HEK293T (cell line): ENCODE measurements at places on chromosomes 2 and 18.

DNA sequence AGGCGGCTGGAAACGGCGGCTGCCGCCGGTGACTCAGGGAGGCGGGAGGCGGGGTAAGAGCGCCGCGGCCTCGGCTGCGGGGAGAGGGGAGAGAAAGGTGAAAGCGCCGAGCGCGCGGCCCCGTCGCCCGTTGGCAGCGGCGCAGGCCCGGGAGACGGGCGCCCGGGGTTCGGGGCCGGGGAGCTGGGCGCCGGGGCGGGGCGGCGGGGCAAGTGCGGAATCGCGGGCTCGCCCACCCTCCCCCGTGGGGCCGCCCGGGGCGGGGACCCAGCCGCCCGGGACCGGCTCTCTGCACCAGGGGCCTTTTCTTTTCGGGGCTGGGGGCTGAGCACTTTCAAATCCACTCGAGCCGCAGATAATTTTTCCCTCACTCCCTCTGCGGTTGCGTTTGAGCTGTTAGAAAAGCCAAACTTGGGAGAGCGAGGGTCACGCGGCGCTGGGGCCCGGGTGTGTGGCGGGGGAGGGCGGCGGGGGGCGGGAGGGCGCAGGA is 266 bp downstream of the KDM3A start:
- DNase-seq, result no peak

DNA sequence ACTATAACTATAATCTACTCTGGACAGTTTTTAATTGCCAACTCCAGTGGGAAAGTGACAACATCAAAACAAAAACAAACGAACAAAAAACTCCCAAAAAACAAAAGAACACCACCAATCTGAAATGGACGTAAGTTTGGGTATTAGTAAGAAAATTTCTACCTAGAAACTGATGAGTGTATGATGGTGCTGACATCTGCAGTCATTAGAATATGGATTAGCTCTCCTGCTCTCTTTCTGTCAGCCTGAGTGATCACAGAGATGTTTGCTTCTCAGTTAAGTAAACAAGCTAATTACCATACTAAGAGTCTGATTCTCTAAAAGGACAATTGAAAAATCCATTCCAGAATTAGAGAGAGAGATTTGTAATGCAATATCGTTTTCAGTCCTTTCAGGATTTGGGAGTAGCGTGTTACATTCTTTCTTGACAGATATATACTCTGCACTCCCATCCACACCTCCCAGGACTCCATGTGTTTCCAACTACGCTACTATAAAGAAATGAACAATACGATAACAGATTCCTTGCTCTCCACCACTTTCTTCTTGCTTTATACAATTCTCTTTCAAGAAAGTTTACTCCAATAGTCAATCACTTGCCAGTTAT is 1347.4 kb upstream of the PIK3C3 start:
- no peak for DNase-seq

DNA sequence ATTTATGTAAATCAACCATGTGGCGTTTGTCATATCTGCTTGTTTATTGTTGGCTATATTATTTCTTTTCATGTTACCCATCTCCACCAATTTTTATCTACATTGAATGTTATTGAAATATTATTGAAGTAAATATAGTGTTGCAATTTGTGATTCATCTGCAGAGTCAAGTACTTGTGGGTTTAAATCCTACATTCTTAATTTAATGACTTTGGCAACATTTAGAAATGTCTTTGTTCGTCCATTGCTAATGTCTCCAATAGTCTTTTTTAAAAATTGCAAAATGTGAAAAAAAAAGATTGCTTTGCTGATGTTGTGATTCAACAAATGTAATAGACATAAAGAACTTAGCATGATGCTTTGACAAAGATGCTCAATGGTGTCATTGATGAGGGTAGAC is 1572.8 kb upstream of the PIK3C3 start:
- DNase-seq, result no peak

DNA sequence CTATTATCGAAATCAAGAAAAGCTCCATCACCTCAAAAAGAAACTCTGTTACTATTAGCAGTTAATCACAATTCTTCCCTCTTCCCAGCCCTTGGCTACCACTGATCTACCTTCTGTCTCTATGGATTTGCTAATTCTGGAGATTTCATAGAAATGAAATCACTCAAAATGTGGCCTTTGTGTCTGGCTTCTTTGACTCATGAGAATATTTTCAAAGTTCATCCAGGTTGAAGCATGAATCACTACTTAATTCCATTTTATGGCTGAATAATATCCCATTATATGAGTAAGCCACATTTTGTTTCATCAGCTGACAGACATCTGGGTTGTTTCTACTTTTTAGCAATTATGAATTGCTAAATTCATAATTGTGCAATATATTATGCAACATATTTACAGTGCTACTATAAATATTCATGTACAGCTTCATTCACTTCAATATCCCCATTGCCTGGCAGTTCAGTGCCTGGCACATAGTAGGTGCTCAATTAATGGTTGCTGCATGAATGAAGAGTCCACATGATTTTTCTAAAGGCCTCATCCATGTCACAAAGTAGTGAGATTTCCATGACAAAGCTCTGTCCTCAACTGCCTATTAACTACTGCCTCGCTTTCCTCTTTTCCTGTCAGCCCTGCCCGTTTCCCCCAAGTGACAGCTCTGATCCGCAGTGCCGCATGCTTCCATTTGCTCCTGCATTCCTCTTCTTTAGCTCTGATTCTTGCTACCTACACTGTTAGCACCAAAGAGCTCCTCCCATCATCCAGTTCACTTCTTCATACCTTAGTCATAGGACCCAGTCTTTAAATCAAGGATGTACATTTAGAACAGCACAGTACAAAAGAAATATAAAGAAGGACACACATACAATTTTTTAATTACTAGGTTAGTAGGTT is 32.8 kb downstream of the CCDC93 start:
- DNase-seq, result no peak

- no peak for DNase-seq
Measured at GRCh38 chr18:41543815-41544214, 411.2 kb upstream of the PIK3C3 start.

- DNase-seq, result no peak
Measured at GRCh38 chr18:36780748-36781147, 48.1 kb downstream of the TPGS2 start.

DNA sequence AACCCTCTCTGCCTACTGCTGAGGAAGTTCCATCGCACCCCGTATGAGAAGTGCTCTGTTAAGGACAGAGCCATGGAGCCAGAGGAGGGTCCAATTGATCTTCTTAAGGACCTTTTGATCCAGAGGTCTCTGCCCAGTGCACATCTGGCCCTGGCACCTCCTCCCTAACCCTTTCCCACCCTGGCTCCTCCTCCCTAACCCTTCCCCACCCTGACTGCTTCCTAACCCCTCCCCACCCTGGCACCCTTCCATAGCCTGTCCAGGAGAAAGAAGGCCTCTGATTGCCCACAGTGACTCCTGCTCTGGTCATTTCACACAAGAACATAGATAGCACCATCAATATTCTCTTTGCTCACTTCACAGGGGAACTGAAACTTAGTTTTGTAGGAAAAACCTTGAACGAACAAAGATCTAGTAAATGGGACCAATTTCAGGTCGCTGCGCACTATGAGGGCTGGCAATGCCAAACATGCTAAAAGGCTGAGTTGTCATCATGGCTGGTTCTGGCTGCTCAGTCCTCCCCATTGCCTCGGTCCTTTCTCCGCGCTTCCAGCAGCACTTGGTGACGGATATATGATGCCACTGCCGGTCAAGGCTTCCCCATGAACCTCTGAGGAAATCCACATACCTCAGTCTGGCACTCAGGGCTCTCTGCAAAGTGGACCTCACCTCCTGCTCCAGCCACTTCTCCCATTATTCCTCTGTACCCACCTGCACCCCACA is 49.2 kb downstream of the PKDCC start:
- DNase-seq, result no peak
